ENCODE measurements at places on chromosomes 11 and 22. TPM values are rescaled to one million over a fixed set of nuclear protein-coding genes. Genes with fewer than 3 reads are reported as not detected.

DNA sequence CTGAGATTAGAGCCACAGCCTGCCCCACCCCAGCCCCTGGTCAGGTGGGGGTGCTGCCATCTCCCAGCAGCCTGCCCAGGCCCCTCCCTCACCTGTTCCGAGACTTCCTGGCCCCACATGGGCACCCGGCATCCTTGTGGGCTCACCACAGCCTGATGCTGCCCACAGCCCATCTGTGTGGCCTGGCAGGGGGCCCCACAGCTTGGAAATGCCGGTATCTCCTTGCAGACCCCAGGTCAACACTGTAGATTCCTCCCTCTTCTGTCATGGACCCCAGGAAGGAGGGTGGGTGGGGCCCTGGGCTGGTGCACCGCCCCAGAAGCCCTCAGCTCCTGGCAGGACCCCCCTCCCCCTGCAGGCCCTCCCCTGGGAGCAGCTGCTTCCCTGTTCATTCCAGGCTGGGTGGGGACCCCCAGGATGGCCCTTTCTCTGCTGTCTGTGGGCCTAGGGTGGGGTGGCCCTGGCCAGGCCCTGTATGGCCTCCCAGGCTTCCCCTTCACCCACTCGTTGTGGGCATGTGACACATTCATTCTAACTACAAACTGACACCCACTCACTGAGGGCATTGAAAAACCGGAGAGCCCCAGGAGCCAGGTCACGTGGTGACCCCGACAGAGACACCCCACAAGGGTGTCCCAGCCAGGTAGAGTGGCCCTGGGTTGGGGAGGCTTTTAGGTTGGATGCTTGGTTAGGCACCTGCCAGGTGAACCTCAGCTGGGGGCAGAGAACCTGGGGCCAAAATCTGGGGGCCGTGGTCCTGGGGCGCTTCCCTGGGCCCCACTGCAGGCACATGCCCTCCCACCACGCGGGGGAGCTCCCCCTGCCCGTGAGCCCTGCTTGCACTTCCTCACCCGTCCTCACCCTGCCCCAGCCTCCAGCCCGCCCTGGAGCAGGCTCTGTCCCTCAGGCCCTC is 44.1 kb upstream of the CCDC188 start:
- no peak for DNase-seq

DNA sequence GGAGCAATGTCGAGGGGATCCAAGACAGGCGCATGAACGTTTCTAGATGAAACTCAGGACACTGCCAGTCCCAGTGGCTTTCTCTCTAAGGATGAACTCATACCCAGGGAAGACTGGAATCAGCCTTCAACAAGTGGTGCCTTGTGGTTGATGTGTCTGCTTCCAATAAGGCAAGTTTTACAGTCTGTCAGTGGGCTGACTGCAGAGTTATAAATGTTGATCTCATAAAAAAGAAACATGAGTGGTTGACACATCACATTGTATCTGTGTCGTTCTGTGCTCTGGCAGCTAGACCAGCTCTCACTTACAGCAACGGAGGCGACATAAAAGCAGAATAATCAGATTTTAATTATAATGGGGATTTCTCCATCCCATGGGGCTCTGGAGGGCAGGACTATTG is 96.7 kb downstream of the SNX19 start:
- no peak for DNase-seq

DNA sequence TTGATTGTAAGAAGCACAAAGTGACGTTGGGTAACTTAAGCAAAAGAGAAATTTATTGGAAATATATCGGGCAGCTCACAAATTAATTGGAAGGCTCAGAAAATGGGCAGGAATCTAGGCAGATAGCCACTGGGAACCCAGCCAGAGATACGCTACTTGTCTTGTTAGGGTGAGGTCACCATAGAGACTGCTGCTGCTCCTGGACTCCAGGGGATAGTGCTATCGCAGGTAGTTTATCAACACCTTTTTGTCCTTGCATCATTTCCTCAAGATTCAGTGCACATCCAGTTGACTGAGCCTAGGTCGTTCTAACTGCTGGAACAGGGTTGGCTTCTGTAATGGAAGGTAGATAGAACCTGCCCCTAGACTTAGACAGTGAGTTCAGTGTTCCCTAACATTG is 19.6 kb downstream of the AMOTL1 start:
- DNase-seq: peak; percentile 65

- no peak for DNase-seq
These were observed 846 bp upstream of the NRGN start for GRCh38 chr11:124738713-124739478.

GRCh38 chr11:121777056-121777455 is 324.3 kb upstream of the SORL1-AS1 start:
- DNase-seq: no peak

- DNase-seq: no peak
These were observed 4.6 kb upstream of the MUC6 start for GRCh38 chr11:1041149-1041467.

MS4A8 gene
- not detected for total RNA-seq

OTOG gene
- total RNA-seq: not detected

SLC25A45 gene
- total RNA-seq: 13.0 TPM

GLB1L3 gene
- total RNA-seq: 1.2 TPM

Measured in thyroid gland (tissue), 4 donors.